Hypothalamus (tissue), 51 donors: ENCODE measurements at places on chromosomes 11 and 22.

DNA sequence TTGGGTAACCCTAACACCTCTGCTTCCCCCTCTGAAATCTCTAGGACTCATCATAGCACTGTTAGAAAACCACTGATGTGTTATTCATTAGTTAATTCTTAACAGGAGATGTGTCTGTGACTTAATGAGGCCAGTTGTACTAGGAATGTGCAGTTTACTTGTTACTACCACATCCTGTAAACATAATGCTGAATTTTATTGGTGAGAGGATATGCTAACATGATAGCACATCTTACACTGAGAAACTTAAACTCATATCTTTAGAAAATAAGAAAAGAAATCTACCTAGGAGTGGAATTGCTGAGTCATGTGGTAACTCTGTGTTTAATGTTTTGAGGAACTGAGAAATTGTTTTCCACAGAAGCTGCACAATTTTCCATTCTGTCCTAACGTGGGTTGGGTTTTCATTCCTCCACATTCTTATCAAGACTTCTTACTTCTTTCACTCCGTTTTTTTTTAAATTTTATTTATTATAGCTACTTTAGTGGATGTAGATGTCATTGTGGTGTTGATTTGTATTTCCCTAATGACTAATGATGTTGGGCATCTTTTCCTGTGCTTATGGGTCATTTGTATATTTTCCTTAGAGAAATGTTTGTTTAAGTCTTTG, 33.7 kb downstream of the RNF121 start:
- no peak for DNase-seq

- no peak for DNase-seq
These were observed 10.1 kb upstream of the FANCF start for GRCh38 chr11:22635689-22636088.

DNA sequence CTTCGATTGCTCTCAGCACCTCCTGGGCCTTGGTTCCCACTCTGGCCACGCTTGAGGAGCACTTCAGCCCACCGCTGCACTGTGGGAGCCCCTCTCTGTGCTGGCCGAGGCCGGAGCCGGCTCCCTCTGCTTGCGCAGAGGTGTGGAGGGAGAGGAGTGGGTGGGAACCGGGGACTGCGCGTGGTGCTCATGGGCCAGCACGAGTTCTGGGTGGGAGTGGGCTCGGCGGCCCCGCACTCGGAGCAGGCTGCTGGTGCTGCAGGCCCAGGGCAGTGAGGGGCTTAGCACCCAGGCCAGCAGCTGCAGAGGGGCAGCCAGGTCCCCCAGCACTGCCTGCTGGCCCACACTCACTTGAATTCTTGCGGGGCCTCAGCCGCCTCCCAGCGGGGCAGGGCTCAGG, 12.2 kb downstream of the OR4B1 start:
- DNase-seq = no peak

DNA sequence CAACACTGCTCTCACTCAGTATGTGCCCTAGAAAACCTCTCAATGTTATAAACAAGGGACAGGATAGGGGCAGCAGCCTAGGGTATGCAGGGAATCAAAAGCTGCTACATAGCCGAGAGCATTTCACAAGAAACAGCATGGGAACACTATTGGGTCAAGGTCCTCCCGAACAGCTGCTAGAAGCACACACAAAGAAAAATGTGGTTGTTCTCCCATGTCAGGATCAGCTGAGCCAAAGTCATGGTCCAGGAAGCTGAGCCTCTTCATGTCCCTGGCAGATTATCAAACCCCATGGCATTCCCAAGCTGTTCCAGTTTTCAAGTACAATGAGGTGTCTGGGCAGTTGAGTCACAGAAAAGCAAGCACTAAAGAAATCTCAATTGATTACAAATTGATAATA, 21.0 kb upstream of the GDPD4 start:
- DNase-seq = no peak

- no peak for DNase-seq
These were observed 11.3 kb downstream of the CUL5 start for GRCh38 chr11:108019870-108020540.

- DNase-seq = no peak
These were observed 5.7 kb downstream of the EIF3L start for GRCh38 chr22:37854946-37855345.

DNA sequence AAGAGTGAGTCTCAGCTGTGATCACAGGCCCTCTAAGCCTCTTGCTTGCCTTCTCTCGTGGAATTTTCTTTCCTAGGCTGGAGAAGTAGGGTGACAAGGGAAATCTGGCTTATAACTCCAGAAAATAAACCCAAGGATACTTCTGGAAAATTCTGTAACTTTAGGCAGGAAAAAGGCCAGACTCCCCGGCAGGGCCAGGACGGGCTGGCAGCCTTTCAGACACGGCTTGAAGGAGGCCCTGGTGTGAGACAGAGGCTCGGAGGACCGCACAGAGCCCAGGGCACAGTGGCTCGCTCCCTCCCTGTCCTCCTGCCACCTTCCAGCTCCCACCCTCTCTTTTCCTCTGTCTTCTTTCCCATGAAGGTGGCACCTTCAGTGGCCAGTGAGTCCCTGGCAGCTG, 19.1 kb downstream of the RPUSD4 start:
- DNase-seq = no peak

DNA sequence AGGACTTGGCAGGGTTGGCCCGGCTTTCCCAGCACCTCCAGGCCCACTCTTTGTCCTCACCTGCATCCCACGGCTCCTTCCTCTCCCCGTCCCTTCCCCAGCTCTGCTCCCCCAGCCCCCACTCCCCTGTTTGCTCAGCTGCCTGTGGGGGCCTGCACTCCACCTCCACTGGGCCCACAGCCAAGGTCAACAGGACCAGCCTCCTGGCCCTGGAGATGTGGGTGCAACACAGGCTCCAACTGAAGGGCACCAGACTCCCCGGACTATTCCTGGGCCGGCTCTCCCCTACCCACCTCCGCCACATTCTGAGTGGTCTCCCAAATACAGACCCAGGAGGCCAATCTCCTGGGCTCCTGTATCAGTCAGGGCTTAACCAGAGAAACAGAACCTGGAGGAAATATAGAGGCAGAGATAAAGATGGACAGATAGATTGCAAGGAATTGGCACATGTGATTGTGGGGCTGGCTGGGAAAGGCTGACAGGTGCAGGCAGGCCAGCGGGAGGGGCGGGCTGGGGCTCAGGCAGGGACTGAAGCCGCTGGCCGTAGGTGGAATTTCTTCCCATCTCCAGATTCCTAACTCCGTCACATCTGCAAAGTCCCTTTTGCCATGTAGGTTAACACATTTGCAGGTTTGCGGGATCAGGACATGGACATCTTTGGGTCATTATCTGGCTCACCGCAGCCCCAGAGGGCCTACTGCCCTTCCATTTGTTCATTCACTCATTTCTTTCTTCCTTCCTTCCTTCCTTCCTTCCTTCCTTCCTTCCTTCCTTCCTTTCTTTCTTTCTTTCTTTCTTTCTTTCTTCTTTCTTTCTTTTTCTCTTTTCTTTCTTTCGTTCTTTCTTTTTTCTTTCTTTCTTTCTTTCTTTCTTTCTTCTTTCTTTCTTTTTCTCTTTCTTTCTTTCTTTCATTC, 45.8 kb upstream of the MYH9 start:
- DNase-seq = no peak

GRCh38 chr22:39567135-39567946, 3.2 kb upstream of the CACNA1I start:
- DNase-seq = no peak

DNA sequence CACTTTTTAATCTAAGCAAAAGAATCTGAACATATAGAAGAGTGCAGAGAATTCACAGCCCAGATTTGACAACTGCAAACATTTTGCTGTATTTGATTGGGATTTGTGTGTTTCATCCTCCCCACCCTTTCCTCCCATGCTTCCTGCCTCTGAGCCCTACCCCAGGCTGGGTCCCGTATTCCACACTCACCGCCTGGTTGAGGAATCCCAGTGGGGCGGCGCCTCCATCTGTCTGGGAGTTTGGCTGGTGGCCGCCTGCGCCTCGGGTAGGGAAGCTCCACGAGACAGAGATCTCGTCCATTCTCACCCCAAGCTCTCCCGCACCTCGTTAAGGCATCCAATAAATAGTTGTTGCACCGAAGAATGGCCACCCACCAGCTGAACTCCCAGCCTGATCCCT, 105.9 kb upstream of the SLC22A12 start:
- no peak for DNase-seq

- DNase-seq = no peak
These were observed 7.4 kb upstream of the SERPIND1 start for GRCh38 chr22:20766530-20766929.

- no peak for DNase-seq
These were observed 2.4 kb downstream of the PAFAH1B2 start for GRCh38 chr11:117146521-117146920.

GRCh38 chr11:64369440-64370421, 10.8 kb downstream of the RPS6KA4 start:
- DNase-seq = no peak

GRCh38 chr11:48001438-48002021, 21.2 kb downstream of the PTPRJ start:
- DNase-seq = no peak

- DNase-seq = no peak
These were observed 228.9 kb downstream of the CTTN start for GRCh38 chr11:70627219-70627618.

DNA sequence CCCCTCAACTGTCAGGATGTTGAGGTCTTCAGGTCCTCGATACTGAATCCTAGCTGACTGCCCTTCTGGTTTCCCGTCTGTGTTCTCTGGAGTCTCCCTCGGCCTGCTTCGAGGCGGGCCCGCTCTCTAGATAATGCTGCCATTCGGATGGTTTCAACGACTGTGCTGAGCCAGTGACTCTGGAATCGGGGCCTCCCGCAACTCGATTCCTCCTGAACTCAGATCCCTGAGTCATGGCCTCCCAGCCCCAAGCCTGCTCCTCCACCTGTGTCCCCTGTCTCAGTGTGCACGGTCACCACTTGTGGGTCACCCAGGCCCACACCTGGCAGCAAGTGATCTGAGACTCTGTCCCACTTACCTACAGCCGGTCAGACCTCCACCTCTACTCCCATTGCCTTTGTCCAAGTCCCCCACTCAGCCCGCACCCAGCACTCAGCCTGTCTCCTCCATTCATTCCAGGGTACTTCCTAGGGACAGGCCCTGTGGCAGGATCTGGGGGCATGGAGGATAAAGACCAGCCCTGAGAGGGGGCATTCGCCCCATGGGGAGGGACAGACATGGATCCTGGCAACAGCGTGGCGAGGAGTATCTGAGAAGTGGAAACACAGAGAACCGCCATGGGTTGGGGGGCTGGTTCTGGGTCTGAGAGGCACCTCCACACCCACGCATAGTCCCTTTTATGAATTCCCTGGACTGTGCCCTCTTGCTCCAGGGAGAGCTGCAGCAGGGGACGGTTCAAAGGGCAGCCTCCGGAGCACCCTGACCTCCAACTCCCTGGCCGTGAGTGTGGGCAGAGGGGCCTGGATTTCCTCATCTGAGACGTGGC, 14.3 kb downstream of the MPST start:
- no peak for DNase-seq

GRCh38 chr11:48028914-48029680, 48.7 kb downstream of the PTPRJ start:
- DNase-seq = no peak

DNA sequence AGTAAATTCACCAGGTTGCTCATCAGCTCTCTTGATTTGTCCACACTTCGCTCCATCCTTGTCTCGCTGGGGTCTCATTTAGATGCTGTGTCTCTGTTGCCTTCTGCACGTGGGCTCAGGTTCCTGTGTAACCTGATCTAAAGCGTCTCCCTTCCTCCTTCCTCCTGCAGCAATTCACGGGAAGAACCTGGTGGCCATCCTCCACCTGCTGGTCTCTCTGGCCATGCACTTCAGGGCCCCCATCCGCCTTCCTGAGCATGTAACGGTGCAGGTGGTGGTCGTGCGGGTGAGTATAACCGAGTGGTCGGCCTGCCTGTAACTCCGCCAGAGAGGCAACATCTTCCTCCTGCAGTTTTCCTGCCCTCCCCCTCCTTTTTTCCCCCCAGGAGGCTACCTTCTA, 48.0 kb upstream of the PARVG start:
- DNase-seq = no peak

- DNase-seq = no peak
These were observed 1.2 kb downstream of the UBE2L6 start for GRCh38 chr11:57566005-57566904.

DNA sequence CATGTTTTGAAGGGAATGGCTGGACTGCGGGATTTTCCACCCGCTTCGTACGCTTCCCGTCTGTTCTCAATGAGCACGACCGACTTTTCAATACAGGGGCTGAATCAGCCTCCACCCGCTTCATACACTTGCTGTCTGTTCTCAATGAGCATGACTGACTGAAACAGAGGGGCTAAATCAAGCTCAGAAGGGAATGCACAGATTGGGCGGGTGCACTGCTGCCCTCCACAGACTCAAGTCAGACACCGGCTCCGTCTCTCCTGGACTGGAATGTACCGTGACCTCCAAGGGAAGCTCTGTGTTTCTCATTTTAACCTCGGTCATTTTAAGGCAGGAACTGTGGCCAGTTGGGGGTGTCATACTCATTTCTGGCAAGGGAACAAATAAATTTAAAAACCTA, 48.5 kb downstream of the BRD1 start:
- DNase-seq = no peak

DNA sequence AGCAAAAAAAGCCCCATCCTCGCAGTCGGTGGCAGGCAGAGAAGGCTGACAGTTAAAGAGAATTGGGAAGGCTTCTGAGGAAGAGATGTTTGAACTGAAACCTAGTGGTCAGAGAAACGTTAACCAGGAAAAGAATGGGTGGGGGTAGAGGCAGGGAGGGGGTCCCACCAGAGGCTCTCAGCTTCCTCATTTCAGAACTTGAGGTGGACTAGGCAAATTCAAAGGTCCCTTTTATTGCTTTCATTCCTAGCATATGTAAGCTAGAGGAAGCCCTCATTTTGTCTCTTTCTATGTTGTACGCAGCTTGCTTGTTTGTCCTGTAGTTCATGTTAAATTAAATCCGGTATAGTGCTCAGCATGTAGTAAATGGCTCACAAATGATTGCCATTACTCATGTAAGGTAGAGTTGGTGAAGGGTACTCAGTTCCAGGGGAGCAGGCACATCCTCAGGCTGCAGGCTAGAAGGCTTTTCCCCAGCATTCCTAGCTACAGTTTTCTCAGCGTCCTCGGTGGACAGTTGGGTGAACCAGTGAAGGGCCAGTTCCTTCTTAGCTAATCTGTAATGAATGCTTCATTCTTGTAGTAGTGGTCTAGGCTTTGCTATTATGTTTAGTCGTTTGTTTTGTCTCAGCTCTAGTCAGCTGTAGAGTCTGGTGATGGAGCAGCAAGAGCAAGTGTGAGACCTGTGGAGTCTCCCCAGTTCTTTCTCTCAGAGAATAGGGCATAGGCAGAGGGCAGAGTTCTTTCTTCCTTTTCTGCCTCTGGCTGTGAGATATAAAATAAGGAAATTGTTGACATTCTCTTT, 58.6 kb downstream of the UVRAG start:
- no peak for DNase-seq

GRCh38 chr11:59559886-59560285, 48.5 kb downstream of the OR4D9 start:
- DNase-seq = no peak

GRCh38 chr11:118914178-118914918, 11.4 kb downstream of the BCL9L start:
- peak; percentile 61 for DNase-seq

GRCh38 chr11:104858882-104859775, 39.1 kb downstream of the CASP12 start:
- DNase-seq = no peak

- no peak for DNase-seq
These were observed 400.7 kb downstream of the MN1 start for GRCh38 chr22:27400811-27401210.
